ENCODE measurements at places on chromosomes 7 and 10.

DNA sequence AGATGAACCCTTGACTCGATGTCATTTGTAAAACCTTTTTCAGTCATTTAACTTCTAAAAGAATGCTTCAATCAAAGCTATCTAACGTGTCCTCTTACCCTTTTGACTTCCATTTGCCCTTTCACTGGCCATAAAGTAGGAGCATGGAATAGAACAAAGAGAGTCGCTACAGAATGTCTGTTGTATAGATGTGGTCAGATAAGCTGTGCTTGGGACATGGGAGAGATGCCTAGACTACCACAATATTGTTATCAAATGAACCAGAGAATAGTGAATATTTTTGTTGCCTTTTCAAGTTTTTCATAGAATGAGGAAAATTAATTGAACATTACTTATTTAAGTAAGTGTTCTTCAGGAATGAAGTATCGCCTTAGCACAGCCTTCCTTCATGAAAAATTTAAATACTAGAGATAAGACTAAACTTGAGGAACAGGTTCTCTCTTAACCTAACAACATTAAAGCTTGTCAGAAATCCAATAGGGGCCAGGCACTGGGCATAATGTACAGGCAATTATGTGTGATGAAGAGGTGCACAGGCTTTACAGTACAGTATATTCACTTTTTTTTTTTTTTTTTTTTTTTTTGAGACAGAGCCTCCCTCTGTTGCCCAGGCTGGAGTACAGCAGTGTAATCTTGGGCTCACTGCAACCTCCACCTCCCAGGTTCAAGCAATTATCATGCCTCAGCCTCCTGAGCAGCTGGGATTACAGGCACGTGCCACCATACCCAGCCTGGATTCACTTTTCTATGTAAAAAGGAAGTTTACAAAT lies 7.5 kb upstream of the KMT2E start:
- no peak for DNase-seq

DNA sequence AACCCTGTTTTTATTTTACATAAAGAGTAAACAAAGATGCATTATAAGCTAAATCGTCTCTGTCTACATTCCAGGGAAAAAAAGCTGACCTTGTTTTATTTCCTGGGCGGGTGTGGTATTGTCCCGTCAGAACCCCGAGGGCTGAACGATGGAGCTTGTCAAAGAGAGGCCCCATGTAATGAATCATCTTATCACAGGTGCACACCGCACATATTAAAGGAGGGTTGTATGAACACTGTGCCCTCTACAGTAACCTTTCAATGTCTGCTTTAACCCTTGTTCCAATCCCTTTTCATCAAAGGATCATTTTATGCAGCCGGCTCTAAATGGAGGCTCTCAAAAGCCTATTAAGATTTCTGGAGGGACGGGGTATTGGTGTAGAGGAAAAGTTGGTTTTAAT lies 158.5 kb upstream of the YAE1 start:
- DNase-seq, result no peak

DNA sequence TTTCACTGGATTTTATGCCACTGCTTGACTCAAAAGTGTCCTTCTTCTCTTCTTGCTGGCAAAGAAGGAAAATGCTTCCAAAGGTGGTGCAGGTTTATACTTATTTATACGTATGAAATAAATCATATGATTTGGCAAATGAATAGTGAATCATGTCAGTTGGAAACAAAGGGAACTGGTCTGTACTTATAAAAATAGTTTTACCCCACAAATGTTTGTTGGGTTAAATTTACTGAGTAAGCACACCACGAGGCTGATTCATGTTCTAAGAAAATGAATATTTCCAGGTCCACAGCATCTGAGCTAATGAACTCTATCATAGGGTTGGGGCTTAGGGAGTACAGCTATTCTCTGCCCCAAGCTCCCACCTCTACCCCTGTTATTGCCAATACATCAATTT lies 232.2 kb downstream of the TRIL start:
- no peak for DNase-seq

DNA sequence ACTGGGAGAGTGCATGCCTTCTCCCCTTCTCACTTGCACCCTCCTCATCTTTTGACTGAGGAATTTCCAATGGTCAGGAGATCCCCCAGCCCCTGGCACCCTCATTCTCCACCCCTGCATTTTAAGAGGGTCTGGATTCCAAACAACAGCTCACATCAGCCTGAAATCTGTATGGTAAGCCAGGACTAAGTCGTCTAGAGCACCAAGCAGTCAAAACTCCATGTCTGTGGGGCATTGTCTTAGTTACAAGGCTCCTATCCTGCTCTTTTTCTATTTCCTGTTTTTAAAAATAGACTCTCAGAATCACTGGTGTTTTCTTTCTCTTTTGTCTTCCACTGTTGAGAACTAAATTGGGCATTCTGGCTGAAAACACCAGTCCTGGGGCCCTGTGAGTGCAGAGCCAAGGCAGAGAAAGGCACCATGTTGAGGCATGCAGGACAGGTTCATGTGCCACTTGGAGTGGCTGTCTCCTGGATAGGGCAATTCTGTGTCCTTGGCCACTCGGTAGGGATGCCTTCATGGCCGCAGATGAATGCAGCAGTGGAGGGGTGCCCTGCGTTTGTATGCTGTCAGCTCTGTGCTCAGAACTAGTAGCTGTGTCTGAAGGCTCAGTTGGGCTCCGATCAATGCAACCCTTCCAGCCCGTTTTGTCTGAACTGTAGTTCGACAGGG lies 216.6 kb upstream of the YAE1 start:
- DNase-seq, result no peak

DNA sequence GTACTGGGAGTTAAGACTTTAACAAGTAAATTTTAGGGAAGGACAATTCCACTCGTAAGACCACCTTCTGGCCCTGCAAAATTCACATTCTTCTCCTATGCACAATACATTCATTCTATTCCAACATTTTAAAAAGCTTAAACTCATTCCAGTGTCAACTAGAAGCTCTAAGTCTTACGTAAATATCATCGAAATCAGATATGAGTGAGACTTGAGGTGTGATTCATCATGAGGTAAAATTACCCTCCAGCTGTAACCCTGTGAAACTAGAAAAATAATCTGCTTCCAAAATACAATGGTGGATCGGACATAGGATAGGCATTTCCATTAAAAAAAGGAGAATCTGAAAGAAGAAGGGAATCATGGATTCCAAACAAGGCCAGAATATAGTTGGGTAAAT lies 370.3 kb downstream of the CDC14C start:
- no peak for DNase-seq

GRCh38 chr7:48031111-48031510 lies 2.2 kb upstream of the SUN3 start:
- DNase-seq, result no peak

- no peak for DNase-seq
These were observed 5.8 kb upstream of the AGMO start for GRCh38 chr7:15567652-15568051.

DNA sequence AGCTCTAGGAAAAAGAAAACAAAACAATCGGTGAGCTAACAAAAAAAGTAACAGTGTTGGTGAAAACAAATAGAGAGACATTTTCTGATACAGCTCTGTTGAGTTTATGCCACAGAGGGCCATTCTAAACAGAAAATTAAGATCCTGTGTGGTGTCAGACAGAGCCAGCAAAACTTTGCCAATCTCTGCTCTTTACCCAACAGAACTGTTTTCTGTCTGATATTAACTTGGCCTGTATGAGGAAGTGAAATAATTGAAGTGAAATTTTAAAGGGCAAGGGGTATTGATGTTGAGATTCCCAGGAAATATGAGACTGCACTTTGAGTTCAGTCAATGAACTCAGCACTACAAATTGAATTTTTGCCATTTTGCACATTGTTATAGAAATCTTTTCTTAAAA lies 101.0 kb downstream of the AOAH start:
- no peak for DNase-seq

DNA sequence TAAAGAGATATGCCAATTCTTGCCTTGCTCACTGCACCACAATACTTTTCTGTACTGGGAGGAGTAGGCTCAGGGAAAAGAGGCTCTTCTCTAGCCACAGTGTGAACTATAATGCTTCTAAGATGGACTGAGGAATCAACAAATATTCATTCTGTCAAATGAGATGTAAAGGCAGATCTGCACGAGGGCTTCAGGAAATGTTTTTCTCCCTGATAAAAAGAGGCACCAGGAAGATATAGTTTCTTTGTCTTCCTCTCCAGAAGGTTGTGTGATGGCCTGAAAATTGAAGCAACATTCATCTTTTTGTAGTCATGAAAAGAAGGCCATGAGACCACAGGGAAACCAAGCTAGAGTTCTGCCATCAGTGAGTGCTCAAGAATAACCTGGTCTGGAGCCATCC lies 79.1 kb upstream of the NME8 start:
- no peak for DNase-seq

- DNase-seq, result no peak
These were observed 43.8 kb downstream of the LRRC18 start for GRCh38 chr10:48895803-48896195.

GRCh38 chr7:105990727-105991453 lies 27.8 kb downstream of the CDHR3 start:
- DNase-seq, result no peak

GRCh38 chr7:92767437-92767836 lies 68.9 kb downstream of the CDK6 start:
- no peak for DNase-seq
